Activated CD8-positive, alpha-beta T cell treated with anti-CD3 and anti-CD28 coated beads, Interleukin-2, amount 10 ng/mL, durations not matched to agents 7 days and 5 days (primary cell): ENCODE measurements at places on chromosomes 11 and 22. TPM values are rescaled to one million over a fixed set of nuclear protein-coding genes. Genes with fewer than 3 reads are reported as not detected.

DNA sequence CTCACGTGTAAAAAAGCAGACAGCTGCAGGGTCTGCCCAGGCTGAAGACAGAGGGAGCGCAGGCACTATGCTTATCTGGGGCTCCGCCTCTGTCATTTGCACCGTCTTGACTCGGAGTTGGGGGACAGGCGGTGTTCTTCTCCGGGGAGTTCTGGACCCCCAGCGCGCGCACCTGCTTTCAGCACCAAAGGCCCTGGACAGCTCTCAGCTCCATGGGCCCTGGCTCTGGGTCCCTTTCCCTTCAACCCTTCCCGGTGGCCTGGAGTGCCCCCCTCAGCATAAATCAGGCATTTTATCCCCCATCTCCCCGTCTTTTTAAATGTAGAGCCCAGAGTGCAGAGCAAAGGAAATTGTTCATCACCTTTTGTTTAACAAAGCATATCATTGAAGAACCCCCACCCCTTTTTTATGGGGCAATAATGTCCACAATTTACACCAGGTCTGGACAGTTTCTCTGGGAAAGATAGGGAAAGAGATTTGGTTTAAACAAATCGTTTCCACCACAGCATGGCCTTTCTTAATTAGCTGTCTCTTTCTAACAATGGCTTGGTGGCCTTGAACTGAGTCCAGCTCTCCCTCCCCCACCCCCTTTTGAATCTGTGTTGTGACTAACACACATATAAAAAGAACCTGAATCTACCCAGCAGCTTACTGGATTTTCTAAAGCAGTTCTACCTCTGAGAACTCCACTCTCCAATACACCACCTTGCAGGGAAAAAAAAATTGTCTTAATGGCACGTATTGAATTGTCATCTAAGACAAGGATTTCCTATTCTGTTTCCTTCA is 1.7 kb downstream of the SEZ6L start:
- no peaks in the 10 kb centered on the region for H3K4me1 ChIP-seq
- H3K27ac ChIP-seq, result no peak overlapping the region
- H3K27me3 ChIP-seq, result peaks cover 51% of the 10 kb centered on the region
- no peaks in the 10 kb centered on the region for H3K36me3 ChIP-seq
- H3K4me3 ChIP-seq, result no peak overlapping the region
- peak; percentile 25 for DNase-seq

- no peak overlapping the region for H3K4me3 ChIP-seq
- H3K27me3 ChIP-seq, result peaks cover 11% of the 10 kb centered on the region
- no peaks in the 10 kb centered on the region for H3K36me3 ChIP-seq
- no peak overlapping the region for H3K27ac ChIP-seq
- H3K4me1 ChIP-seq, result peaks cover 7% of the 10 kb centered on the region
These were observed 111.6 kb downstream of the CEP164 start for GRCh38 chr11:117439256-117439655.

DNA sequence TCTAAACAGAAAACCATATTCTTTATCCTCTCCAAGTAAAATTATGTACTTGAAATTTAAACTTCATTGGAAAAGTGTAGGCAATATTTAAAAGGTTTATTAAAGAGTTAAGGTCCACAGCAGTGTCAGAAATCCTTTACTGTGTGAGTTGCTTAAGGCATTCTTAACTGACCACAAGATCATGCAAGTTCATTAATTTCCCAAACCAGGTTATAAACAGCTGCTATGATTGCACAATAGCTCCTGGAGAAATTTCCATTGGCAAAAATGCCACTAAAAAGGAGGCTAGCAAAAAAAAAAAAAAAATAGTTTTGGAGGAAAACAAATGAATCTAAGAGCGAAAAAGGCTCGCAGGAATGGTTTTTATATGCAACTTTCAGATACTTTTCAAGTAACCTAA is 106.2 kb downstream of the ETS1 start:
- DNase-seq, result no peak
- H3K36me3 ChIP-seq, result peaks cover 98% of the 10 kb centered on the region
- no peaks in the 10 kb centered on the region for H3K27me3 ChIP-seq
- H3K4me3 ChIP-seq, result peak overlapping the region; percentile 63
- H3K27ac ChIP-seq, result peak overlapping the region; percentile 88

Gene ADM
- 3.9 TPM for total RNA-seq

Gene CELSR1
- total RNA-seq, result 0.08 TPM

DNA sequence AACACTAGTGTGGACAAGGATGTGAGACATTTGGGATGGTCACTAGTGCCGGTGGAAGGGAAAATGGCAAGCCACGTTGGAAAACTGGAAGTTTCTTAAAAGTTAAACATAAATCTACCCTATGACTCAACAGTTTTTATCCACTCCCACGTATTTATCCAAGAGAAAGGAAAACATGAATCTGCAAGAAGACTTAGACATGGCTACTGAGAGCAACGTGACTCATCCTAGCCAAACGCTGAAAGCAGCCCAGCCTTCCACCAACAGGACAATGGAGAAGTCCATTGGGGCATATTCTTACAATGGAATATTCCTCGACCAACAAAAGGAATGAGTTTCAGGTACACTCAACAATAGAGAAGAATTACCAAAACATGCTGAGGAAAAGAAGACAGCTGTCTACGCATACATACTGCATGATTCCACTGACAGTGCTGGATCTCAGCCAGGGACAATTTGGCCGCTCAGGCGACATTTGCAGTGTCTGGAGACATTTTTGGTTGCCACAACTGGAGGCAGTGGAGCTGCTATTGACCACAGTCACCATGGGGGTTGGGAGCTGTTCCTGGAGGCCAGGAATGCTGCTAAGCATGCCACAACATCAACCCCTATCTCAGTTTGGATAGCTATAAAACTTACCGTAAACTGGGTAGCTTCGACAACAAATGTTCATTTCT is 21.2 kb downstream of the SYT13 start:
- DNase-seq, result no peak
- no peak overlapping the region for H3K4me3 ChIP-seq
- no peak overlapping the region for H3K27ac ChIP-seq
- no peaks in the 10 kb centered on the region for H3K4me1 ChIP-seq
- peaks cover 15% of the 10 kb centered on the region for H3K27me3 ChIP-seq

DNA sequence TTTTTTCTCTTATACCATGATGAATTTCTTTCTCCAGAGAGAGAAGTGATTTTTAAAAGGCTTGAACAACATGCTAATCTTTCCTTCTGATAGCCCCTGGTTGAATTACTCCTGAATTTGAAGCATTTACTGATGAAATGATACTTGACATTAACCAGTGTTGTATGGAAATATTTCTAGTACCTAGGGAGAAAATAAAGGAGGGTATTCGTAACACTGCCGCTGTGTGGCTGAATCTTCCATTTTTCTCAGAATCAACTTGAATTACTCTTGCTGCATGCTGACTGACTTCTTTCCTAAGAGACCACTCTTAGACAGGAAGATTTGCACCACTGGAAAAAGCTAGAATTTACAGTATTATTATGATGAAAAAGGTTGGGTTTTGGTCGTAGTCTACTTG is 118.3 kb downstream of the FAT3 start:
- no peaks in the 10 kb centered on the region for H3K36me3 ChIP-seq
- no peaks in the 10 kb centered on the region for H3K27me3 ChIP-seq
- no peak overlapping the region for H3K4me3 ChIP-seq
- no peak overlapping the region for H3K27ac ChIP-seq
- DNase-seq, result no peak

DNA sequence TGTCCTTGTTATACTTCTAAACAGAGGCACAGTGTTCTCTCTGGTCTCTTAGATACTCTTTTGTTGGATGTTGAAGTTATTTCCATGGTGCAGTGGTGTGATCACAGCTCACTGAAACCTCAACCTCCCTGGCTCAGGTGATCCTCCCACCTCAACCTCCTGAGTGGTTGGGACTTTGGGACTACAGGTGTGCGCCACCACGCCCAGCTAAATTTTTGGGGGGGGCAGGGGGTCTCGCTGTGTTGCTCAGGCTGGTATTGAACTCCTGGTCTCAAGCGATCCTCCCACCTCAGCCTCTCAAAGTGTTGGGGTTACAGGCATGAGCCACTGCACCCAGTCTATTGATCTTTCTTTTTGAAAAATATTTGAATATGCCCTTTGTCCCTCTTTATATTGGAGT is 14.9 kb downstream of the ZNF74 start:
- H3K27ac ChIP-seq, result no peak overlapping the region
- no peak overlapping the region for H3K4me3 ChIP-seq
- H3K36me3 ChIP-seq, result peaks cover 6% of the 10 kb centered on the region

DNA sequence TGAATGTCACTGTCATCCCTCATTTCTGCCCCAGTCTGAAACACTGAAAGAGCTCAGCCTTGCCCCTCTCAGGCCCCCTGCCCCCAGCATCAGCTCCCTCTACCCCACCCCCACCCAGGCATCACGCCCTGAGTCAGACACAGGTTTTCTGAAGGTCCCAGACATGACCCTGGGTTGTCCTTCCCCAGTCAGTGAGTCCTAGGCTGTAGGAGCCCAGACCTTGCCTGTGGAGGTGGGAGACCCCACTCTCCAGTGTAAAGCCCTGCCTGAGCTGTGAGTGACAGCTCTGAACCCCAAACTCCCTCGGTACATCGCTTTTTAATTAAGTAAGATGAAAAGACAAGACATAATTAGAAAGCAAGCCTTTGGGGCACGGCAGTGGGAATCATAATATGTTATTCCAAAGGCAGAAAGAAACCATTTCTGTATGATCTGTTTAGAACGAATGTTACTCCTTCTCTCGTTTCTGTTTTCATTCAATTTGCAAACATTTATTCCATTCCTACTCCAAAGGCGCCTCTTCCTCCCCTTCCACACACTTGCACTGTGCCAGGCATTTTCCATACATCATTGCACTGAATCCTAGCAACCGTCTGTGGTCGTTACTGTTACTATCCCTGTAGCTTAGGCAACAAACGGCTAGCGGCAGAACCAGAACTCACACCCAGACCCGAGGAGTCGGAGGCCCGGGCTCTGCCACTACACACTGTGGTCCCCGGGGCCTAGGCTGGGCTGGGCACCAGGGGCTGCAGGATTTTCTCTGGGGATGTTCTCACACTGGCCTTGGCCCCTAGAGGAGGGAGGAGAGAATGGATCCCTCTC is 63.4 kb downstream of the CD6 start:
- H3K27ac ChIP-seq, result no peak overlapping the region
- H3K36me3 ChIP-seq, result peaks cover 8% of the 10 kb centered on the region

GRCh38 chr11:47869544-47870393 is 21.6 kb upstream of the NUP160 start:
- H3K4me3 ChIP-seq, result no peak overlapping the region
- no peaks in the 10 kb centered on the region for H3K36me3 ChIP-seq
- H3K27me3 ChIP-seq, result peaks cover 7% of the 10 kb centered on the region
- no peak for DNase-seq
- no peak overlapping the region for H3K27ac ChIP-seq

Gene PARVA
- not detected for total RNA-seq

DNA sequence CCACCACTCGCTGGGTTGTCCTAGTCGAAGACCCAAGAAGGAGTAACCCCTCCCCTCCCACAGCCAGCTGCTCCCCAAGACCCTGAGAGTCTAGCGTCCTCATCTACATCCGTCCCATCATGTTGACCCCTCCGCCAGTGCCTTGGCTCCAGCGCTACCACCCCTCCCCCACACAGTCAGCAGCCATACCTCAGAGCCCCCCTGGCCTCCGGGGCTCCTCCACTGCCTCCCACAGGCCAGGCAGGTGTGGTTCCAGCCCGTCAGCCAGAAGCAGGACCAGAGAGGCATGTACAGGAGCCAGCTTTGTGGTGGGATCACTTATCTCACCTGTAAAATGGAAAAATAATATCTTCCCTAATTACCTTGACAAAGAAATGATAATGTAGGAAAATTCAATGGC is 51.5 kb upstream of the PHF21B start:
- DNase-seq, result no peak
- H3K36me3 ChIP-seq, result no peaks in the 10 kb centered on the region
- no peak overlapping the region for H3K4me3 ChIP-seq

DNA sequence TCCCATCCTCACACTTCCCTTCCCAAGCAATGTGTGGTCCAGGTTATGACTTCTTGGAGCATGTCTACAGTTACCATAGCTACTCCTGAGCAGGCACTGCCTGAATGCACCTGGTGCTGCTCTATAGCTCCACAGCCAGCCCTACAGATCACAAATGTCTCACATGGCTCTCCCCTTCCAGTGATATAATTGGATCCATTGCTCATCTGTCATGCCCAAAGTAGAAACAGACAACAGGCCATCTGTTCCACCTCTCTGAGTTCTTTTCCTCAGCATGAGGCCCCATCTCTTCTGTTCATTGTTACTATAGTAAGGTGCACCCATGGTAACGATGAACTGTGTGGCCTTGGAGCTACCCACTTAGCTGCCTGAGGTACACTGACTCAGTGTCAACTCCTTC is 320.3 kb upstream of the ZC3H12C start:
- DNase-seq, result no peak
- no peaks in the 10 kb centered on the region for H3K27me3 ChIP-seq
- H3K27ac ChIP-seq, result no peak overlapping the region
- no peak overlapping the region for H3K4me3 ChIP-seq
- no peaks in the 10 kb centered on the region for H3K4me1 ChIP-seq
- H3K36me3 ChIP-seq, result no peaks in the 10 kb centered on the region

GRCh38 chr22:36201630-36202319 is at the start of gene APOL4:
Gene APOL4 (minus strand): TSS chr22:36201809. CDS start chr22:36201734, 75 bp downstream.
- H3K4me1 ChIP-seq, result peaks cover 60% of the 10 kb centered on the region
- H3K36me3 ChIP-seq, result no peaks in the 10 kb centered on the region
- no peaks in the 10 kb centered on the region for H3K27me3 ChIP-seq
- peak; percentile 47 for DNase-seq

DNA sequence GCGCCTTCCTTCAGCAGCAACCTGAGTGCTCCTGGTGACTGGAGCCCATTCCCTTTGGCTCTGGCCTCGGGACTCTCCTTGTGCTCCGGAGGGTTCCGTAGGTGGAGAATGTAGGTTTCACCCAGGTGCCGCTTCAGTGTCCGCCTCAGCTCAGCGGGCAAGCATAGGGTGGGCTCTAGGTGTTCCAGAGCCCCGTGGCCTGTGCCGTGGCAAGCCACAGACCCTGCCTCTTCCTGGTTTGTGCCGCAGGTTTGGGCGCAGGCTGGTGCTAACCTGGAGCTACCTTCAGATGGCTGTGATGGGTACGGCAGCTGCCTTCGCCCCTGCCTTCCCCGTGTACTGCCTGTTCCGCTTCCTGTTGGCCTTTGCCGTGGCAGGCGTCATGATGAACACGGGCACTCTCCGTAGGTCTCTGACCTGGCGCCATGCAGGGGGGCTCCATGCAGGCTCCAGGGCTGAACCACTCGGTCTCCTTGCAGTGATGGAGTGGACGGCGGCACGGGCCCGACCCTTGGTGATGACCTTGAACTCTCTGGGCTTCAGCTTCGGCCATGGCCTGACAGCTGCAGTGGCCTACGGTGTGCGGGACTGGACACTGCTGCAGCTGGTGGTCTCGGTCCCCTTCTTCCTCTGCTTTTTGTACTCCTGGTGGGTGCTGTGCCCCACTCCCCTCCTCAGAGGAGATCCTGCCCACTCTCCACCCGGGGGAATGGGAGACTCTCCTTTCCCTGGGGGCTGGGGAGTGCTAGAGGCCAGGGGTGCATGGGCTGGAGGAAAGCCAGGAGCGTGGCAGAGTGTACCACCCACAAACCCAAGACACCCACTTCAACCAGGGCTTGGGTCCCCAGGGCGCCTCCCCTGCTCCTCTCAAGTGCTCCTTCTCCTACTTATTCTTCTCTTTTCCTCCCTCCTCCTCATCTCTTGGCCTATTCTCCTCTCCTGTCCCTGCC is 2.4 kb downstream of the SLC22A12 start:
- DNase-seq, result no peak
- H3K27me3 ChIP-seq, result peaks cover 3% of the 10 kb centered on the region
- no peak overlapping the region for H3K4me3 ChIP-seq

Gene KIAA1671
- total RNA-seq, result 5.5 TPM

- DNase-seq, result peak; percentile 21
- peaks cover 13% of the 10 kb centered on the region for H3K4me1 ChIP-seq
- H3K4me3 ChIP-seq, result no peak overlapping the region
- H3K27me3 ChIP-seq, result peaks cover 5% of the 10 kb centered on the region
- H3K27ac ChIP-seq, result no peak overlapping the region
These were observed 1.6 kb downstream of the MMP27 start for GRCh38 chr11:102703826-102704493.

GRCh38 chr11:36532941-36533601 is 23.0 kb upstream of the TRAF6 start:
- H3K4me3 ChIP-seq, result no peak overlapping the region
- no peaks in the 10 kb centered on the region for H3K36me3 ChIP-seq
- H3K27ac ChIP-seq, result no peak overlapping the region
- H3K27me3 ChIP-seq, result peaks cover 19% of the 10 kb centered on the region
